CD8-positive, alpha-beta memory T cell (primary cell): ENCODE measurements at places on chromosomes 5 and 9. TPM values are rescaled to one million over a fixed set of nuclear protein-coding genes. Genes with fewer than 3 reads are reported as not detected.

The BTNL3 gene
- not detected for total RNA-seq

The SELENOP gene
- 0.75 TPM for total RNA-seq

The GRIA1 gene
- total RNA-seq, result not detected

The SOX30 gene
- total RNA-seq, result 0.09 TPM

The ORM2 gene
- not detected for total RNA-seq

The NKD2 gene
- total RNA-seq, result 0.20 TPM

DNA sequence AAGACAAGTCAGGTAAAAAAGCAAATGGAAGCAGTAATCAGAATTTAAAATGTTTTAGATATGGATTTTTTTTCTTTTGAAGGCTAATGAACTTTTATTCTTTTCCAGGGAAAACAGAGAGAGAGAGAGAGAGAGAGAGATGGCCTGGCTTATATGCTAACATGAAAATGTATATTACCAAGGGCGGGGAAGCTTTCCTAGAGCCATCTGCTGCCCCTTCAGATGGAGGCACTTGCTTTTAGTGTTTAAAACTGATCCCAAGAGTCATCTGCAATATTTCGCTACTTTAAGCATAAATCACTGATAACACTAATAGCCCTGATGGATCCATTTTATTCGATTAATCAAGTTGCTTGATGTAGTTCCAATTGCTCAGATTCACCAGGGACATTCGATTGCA is 186.1 kb upstream of the ADAMTS16 start:
- no peak for DNase-seq

DNA sequence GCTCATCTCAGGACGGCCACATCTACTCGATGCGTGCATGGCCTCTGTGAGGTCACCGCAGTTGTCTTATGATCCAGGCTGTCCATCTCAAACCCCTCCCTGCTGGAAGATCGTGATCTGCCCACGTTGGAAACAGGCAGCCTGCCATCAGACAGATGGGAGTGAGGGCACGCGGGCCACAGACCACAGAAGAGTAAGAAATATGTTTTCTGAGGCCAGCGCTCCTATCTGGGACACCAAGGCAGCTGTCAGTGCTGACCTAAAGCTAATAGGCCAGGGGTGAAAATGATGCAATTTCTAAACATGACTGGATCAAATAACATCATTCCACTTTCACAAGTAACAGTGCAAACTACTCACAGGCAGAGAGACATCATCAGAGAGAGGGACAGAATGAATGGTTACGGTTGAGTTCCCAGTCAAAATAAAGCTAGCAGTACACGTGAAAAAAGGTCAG is 57.1 kb upstream of the CER1 start:
- DNase-seq, result no peak

DNA sequence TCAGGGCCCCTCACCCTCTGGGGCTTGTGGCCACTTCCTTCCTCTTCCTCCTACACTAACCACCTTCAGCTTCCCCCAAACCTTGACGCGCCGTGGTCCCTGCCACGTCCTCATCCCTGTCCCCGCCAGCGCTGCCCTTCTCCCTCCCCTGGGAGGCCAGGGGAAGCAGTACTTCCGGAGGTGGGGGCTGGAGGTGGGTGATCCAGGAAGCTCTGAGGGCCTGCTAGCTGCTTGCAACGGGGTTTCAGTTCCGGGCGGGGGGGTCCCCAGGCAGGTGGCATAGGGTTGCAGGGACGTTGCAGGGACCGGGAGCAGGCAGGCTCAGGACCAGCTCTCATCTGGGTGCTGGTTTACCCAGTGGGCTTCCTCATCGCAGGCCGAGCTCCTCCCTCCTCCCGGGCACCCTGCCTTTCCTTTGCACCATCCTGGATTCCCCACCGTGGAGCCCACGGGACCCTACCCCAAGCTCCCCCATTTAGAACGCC is 70.0 kb downstream of the RXRA start:
- DNase-seq, result peak; percentile 42

- no peak for DNase-seq
Observed at GRCh38 chr5:179268966-179269693, 76.1 kb downstream of the ADAMTS2 start.

DNA sequence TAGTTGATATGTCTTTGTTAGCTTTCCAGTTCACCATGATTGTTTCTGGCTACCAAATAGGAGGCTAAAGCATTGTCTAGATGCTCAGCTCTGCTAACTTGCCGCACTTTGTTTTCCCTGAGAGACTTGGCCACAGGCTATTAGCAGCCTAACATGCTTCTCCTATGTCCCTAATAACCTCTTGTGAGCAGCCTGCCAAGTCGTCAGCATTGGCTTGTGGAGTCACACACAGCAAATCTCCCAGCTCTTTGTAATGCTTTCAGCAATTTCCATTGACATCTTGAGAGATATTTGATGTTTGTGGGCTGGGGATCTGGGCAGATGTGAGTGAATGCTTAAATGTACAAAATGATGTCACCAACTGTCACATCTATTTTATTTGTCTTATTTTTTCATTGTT is 346.9 kb downstream of the KDM4C start:
- no peak for DNase-seq

DNA sequence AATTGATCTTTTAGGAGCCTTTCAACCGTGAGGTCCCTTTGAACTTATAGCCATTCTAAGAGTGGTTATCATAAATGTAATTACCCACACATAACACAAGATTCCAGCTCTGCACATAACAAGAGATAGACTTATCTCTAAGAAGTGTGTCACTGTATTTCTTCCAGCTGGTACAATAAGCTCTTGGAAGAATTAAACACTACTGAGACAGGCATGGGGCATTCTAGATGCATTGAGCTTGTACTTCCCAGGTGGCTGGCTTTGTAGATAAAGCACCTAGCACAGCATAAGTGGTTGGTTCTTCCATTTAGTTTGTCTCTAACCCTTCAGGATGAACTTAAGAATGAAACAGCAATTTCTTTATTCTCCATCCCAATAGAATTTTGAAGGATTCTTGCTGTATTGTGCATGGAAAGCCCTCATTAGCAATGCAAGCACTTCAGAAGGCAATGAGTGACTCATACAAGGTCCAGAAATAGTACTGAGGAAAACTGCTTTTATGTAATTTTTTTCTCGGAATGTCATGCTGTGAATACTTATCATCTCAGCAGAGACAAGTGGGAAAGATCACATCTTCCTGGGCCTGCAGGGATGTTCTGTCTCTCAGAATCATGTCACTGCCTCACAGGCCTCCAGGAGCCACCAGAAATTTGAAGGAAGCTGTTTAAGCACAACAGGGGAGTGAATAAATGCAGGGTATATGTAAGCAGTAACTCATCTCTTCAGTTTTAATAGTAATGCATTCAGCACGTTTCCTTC is 91.1 kb upstream of the CD180 start:
- DNase-seq, result no peak

DNA sequence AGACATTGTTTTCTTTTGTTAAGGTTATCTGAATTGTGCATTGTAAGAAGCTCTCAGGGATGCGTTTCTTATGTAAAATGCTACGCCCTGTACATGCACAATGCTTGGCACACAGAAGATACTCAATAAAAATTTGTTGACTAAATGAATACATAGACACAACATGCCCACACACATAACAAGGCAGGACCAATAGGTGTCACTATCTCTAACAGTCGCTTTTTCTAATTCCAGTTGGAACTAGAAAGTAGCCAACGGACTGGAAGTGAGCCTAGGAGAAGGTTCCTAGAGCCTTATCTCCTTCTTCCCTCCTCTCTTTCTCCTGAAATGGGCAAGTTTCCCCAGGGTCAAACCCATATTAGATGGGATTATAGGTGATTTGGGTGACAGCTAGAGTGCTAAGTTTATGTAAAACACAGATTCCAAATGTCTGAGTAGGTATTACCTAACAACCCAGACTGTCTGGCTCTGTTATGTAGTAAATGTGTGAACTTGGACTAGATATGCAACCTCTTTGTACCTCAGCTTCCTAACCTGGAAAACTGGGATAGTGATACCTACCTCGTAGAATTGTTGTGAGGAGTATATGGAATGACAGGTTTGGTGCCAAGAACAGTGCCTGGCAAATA is 603.0 kb downstream of the RAB3C start:
- DNase-seq, result no peak

DNA sequence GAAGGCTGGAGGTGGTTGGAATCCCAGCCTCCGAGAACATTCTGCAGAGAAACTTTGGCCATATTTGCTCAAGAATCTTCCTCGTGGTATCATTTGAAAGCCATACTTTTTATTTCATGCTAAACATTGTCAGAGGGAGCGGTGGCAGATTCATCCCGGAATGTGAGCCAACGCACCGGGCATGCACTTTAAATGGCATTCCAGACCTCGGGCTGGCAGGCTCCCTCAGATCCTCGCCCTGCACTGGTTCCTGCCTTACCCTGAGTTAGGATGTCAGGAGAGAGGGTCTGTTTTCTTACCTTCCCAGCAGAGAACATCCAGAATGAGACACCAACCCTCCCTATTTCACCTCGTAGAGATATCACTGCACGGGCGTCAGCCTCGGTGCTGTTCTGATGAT is 33.8 kb downstream of the GDNF start:
- no peak for DNase-seq

- no peak for DNase-seq
Observed at GRCh38 chr9:123509646-123510045, 153.6 kb downstream of the CRB2 start.

DNA sequence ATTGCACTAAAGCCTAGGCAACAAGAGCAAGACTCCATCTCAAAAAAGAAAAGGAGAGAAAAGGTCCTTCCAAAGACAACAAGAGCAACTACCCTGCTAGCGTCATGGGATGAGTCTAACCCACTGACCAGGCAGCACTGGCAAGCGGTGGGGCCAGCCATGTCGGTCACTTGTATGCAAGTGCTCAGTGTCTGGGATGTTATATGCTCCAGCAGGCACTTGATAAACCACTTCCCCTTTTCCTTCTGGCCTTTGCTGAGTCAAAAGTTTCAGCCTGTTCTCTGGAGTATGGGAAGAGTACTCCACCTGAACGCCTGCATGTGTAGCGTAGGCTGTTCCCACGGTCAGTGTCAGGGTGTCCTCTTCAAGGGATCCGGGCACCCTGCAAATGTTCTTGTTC is 9.2 kb upstream of the MXD3 start:
- DNase-seq, result no peak

DNA sequence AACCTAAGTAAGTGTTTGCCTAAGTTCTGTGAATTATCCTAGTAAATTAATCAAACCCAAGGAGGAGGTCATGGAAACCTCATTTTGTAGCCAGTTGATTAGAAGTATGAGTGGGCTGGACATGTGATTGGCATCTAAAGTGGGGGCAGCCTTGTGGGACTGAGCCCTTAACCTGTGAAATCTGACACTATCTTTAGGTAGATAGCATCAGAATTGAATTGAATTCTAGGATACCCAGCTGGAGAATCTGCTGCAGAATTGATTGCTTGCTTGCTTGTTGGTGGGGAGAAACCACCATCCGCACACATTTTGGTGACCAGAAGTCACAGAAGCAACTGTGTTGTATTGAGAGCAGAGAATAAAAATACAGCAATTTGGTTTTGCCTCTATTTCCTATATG is 97.0 kb downstream of the FBXL7 start:
- DNase-seq, result no peak
